ENCODE measurements at places on chromosomes 2 and 18. TPM values are rescaled to one million over a fixed set of nuclear protein-coding genes. Genes with fewer than 3 reads are reported as not detected.

The ZBTB7C gene
- not detected for total RNA-seq

The GTF2A1L gene
- not detected for total RNA-seq

The ZC3H6 gene
- total RNA-seq = 2.6 TPM

The TIMM21 gene
- total RNA-seq = 39.3 TPM

The LOXHD1 gene
- not detected for total RNA-seq

The SPATA3 gene
- total RNA-seq = 0.50 TPM

The CAPN14 gene
- total RNA-seq = 1.2 TPM

The CREG2 gene
- not detected for total RNA-seq

The C2orf78 gene
- total RNA-seq = not detected

The UPP2 gene
- not detected for total RNA-seq

The AMER3 gene
- not detected for total RNA-seq

The CTDP1 gene
- 36.6 TPM for total RNA-seq

The SLC23A3 gene
- total RNA-seq = 2.4 TPM

The TSGA10 gene
- total RNA-seq = 7.9 TPM

The LYG2 gene
- not detected for total RNA-seq

The MLPH gene
- total RNA-seq = not detected

The FTCDNL1 gene
- total RNA-seq = 2.2 TPM

The ARHGAP28 gene
- total RNA-seq = not detected

The EFHD1 gene
- not detected for total RNA-seq

The DYSF gene
- 23.0 TPM for total RNA-seq

The NEU2 gene
- not detected for total RNA-seq

The COBLL1 gene
- total RNA-seq = 3.1 TPM

The FBLN7 gene
- 0.38 TPM for total RNA-seq

The CBLN2 gene
- not detected for total RNA-seq

The CCDC148 gene
- not detected for total RNA-seq

The NOSTRIN gene
- total RNA-seq = not detected

The CACNB4 gene
- 0.64 TPM for total RNA-seq

The PAX3 gene
- not detected for total RNA-seq

The VWC2L gene
- not detected for total RNA-seq

The CD207 gene
- 1.1 TPM for total RNA-seq

The CTAGE1 gene
- not detected for total RNA-seq

The IL1R2 gene
- total RNA-seq = not detected

The CROCC2 gene
- not detected for total RNA-seq

The CNTNAP5 gene
- total RNA-seq = not detected

The AFF3 gene
- not detected for total RNA-seq

The PRR30 gene
- total RNA-seq = not detected

The STEAP3 gene
- 1.3 TPM for total RNA-seq

Measured in natural killer cell treated with Interleukin-12 subunit alpha and Interleukin-12 subunit beta and Interleukin-15 and Interleukin-18, amount 100 ng/mL, for 72 hours (primary cell).